Left colon (tissue), 2 donors: ENCODE measurements at places on chromosomes 2 and 18. TPM values are rescaled to one million over a fixed set of nuclear protein-coding genes. Genes with fewer than 3 reads are reported as not detected.

The STRADB gene
- total RNA-seq: 47.5 TPM

The CD8A gene
- total RNA-seq: 1.6 TPM

The PKP4 gene
- total RNA-seq: 36.9 TPM

The UGT1A5 gene
- 3.7 TPM for total RNA-seq

The COL3A1 gene
- 48.0 TPM for total RNA-seq

The BCL2 gene
- 19.3 TPM for total RNA-seq

The MYO1B gene
- 62.1 TPM for total RNA-seq

The CD207 gene
- 0.22 TPM for total RNA-seq

The GGCX gene
- 27.8 TPM for total RNA-seq

The TMEM200C gene
- 0.06 TPM for total RNA-seq

The GULP1 gene
- total RNA-seq: 3.5 TPM

The PTPRN gene
- total RNA-seq: 1.9 TPM

DNA sequence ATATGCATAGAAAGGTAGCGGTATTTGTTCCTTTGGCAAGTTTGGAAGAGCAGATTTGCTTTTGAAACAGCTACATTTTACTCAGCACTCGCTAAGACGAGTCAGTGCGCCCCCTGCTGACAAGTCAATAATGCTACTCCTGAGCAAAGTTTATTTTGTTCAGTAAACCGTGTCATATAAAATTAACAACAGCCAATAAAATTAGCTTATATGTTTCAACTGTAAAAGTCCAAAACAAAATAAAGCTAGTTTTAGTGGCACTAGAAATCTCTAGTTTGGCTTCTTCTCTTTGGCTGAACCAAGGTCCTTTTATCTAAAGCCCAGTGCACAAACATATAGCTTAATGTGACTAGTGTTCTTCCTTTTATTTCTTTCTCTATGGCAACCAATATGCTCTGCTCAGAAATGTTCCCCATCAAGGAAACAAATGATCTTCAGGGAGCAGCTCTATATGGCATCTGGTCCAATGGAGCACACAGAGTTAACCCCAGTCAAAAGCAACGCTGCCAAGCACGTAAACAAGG lies 4.2 kb upstream of the POU3F3 start:
- DNase-seq: peak; percentile 65

GRCh38 chr18:12278741-12279682 lies 24.9 kb downstream of the CIDEA start:
- peak; percentile 40 for DNase-seq

DNA sequence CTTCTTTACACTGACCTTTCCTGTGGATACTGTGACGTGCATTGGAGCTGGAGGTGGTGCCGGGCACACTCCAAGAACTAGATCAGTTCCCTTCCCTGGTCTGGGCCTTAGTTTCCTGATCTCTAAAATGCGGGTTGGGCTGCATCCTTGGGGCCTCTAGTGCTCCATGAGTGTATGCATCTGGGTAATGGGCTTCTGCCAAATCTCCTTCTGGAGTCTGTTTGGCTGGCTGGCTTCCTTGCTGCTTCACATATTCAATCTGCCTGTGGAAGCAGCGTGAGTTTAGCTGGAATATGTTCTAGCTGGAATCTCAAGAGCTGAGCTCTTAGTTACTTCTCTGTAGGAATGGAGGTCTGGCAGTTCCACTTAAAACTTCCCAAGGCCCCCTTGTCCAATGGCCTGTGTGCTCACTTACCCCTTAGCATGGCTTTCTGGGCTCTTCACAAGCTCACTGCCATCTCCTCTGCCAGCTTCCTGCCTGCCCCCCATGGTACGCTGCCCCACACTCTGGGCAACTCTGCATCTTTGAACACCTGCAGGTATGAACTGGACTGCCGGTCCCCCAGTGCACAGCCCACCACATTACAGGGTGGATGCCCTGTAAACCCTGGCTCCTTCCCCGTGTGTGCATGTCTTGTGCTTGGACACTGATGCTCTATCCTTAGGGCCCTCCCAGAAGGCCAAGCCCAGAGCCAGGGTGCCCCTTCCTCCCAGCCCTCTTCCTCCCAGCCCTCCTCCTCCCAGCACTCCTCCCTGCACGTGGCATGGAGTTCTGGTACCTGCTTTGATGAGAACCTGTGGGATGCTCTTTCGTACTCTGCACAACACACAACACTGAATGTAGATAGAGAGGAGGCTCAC lies 103.6 kb upstream of the SMAD2 start:
- DNase-seq: peak; percentile 13

GRCh38 chr18:63267975-63268721 lies 51.4 kb downstream of the BCL2 start:
- no peak for DNase-seq

- DNase-seq: no peak
Observed at GRCh38 chr2:151033271-151034248, 228.1 kb downstream of the RBM43 start.

DNA sequence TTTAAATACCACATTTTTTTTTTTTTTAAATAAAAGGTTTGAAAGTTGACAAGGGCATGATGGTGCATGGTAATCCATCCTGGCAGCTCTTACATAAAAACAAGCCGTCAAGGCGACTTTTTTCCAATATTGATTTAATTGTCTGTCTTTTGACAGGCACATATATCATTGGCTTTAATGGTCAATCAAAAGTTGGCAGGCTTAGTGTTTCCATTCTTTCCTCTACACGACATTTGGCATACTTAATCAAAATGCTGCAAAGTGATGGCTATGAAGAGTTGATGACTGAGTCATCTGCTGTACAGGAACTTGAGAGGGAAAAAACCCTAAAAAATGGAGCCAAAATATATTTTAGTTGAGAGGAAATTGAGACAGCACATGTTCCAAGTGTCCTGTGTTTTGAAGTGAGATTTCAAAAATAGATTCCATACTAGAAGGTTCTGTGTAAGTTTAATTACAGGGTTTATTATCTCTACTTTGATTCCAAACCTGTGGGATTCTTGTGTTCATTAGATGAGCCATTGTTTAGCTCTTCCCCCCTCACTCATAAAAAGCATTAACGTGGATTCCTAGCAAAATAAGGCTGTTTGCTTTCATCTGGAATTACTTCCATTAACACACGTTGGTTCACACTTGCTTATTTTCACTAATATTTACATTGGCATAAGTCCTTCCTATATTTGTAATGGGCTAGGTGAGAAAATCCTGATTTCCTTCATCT lies 3.2 kb downstream of the TSHZ1 start:
- no peak for DNase-seq

DNA sequence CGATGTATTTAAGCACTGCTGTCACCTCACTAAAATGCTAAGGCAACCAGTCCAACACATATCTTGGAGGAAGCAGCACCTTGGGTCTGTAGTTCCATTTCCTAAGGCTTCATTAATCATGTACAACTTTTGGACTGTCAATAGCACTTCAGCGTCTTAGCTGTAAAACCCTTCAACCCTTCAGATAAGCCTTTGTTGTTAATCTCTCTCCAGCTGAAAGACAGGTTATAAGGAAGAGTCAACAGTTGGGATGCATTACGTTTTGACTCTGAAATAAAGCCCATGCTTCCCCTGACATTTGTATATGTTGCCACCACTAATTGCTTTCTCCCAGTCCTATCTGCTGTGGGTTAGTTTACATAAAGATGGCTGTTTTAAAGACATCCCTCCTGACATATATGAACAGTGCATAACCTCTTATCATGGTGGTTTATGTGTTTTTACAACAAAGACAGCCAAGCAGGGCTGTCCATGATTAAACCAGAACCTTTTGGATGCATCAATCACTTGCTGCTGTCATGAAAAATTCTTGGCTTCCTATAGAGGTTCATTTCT lies 81.5 kb downstream of the EPHA4 start:
- no peak for DNase-seq

DNA sequence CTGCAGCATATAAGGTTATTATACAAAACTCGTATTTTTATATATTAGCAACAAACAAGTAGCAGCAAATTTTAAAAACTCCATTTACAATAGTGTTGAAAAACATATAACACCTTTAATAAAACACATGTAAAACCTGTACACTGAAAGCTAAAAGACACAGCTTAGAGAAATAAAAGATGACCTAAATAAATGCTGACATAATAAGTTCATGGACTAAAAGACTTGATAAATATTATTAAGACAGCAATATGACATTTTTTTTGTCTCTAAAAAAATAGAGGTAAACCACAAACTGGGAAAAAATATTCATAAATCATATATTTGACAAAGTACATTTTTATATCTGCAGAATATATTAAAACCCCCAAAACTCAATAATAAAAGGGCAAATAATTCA lies 201.4 kb downstream of the SRBD1 start:
- DNase-seq: no peak

DNA sequence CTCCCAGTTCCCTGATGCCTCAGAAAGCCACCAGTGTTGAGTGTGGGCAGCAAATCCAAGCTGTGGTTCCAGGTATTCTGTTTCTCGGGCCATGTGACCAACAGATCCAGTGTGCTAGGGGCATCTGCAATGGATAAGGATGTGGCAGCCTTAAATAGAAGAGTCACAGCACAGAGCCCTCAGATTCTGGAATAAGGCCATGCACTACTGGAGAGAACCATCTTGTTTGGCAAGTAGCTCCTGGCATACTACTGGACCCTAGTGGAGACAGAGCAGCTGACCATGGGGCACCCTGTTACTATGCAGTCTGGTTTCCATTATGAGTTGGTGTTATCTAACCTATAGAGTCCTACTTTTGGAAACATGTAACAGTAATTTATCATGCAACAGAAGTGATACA lies 53.3 kb upstream of the ZBTB7C start:
- no peak for DNase-seq

- DNase-seq: no peak
Observed at GRCh38 chr2:230205721-230206120, 14.1 kb downstream of the SP110 start.

GRCh38 chr2:75476761-75477160 lies 84.0 kb downstream of the EVA1A start:
- DNase-seq: no peak

DNA sequence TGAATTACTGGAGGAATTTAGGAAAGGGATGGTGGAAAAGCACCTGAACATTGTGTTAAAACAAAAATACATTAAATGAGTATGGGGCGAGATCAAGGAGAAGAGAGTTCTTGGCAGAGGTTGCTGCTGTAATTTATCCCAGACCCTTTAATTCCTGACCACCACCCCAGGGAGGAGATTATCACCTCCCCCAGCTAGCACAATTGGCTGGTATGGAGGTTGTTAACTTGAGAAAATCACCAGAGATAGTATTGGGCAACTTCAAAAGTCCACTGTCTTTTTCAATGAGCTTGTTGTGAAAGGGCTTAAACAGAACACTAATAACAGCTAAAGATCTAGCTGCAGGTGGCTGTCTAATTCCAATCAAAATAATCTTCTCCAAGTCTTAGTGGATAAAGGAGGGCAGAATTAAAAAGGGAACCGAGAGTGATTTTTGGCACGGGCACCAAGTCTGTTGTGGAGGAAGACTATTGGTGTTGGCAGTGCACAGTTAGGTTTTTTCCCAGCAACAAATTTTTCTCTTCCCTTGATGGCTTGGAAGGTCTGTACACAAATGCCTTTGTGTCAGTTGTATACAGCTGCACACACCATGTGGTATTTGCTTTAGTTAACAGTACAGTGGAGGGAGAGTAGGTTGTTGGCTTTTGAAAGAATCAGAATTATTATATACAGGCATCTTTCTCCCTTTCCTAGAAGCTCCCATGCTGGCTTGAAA lies 289.5 kb downstream of the SLC4A3 start:
- DNase-seq: no peak

DNA sequence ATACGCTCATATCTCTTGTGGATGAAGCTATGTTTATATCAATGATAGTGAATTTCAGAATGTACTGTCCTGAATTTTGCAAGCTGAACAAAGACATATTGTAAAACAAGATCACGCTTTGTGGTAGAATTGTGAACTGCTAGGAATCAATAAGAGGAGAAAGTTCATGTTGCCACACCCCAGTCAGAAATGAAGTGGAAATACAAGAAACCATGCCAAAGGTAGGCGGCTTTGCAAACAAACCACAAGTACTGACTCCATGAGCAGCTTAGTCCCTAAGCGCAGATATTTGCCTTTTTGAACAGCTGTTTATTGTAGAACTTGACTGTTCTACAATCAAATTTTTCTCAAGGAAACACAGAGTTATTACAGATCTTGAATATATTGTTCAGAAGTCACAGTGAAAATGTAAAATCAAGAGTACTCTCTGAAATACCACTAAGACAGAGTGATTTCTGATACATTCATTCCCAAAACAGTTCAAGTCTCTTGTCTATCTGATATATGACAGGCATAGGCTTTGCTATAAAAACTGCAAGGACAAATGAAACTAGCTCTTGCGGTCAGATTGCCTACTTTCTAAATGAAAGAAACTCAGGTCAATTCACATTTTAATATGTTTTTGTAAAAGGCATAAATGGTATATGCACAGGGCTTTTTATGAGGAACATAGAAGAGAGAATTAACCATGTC lies 120.9 kb upstream of the CDH19 start:
- peak; percentile 54 for DNase-seq

- DNase-seq: no peak
Observed at GRCh38 chr2:72004976-72005375, 142.7 kb downstream of the CYP26B1 start.

- no peak for DNase-seq
Observed at GRCh38 chr2:135664623-135665068, 77.0 kb upstream of the UBXN4 start.

DNA sequence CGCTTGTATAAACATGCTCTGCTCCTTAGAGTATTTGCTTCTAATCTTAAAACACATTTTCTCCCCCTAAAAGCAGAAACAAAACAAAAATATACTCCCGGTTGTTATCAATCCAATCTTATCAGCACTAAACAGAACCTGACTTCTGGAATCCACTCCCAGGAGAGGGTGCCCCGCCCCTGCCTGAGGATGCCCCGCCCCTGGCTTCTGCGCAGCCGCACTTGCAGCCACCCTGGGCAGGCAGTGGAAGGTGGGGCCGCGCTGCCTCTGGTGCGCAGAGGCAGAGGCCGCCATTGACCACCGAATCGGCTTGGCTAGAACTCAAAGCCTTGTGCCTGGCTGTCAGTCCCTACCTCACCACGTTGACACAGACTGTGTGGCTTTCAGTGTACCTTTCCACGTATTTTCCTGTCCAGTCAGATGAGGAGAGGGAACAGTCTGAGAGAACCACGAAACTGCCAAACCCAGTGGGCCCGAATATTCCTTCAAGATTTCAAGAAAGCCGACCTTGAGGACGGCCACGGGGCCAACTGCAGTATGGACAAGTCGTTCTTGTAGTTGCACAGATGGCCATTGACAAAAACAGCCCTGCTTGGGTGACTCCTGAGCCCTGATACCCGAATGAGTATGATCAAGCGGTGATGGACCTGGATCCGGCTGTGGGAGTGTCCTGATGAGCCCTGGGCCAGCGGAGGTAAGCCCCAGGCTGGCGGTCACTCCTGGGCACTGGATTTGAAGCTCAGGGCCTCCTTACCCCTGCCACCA lies 46.2 kb upstream of the ARHGAP28 start:
- no peak for DNase-seq

DNA sequence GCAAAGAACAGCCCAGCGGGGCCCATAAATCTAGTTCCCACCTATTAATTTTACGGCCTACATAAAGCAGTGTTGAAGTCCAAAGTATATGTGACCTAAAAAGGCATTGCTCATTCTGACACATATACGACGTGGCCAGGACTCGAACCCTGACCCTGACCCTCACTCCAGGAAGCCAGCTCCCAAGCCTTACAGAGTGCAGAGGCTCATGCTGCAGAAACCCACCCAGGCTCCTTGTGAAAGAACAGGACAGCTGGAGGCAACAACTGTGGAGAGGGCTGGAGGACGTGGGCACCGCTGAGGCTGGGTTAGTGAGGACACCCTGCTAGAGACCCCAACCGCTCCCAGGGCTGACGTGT lies 221.6 kb downstream of the CYP26B1 start:
- peak; percentile 53 for DNase-seq

GRCh38 chr18:79529296-79529695 lies 133.6 kb downstream of the NFATC1 start:
- DNase-seq: peak; percentile 1

GRCh38 chr2:227713291-227713690 lies 4.5 kb downstream of the SLC19A3 start:
- DNase-seq: no peak
